ENCODE measurements at places on chromosomes 12 and 14.

DNA sequence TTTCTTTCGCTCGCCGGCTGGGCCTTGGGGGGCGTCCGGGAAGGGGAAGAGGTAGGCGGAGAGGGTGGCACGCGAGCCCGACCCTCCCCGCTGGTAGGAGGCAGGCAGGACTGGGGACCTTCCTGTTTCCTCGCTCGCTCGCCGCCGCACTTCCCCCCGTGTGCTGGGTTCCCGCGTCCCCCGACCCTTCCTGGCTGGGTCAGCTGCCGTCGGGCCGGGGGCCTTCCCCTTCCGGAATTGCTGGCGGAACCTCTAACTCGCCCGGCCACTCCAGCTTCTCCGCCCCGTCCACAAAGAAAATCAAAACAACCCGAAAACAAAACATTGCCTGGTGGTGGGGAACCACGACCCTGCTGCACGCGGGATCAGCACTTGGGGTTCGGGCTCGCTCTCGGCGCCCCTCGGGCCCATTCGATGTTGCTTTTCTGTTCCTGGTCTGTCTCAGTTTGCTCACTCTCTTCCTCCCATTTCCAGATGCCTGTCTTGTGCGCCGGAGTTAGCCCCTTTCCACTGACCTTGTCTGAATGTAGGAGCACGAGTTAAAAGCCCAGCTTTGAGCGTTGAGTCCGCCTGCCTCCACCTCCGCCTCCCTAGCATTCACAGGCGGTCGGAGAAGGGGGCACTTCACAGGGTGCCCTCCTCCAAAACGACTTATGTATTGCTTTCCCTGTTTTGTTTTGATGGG is 581 bp downstream of the PAPOLA start:
- no peak for DNase-seq

- DNase-seq, result no peak
Measured at GRCh38 chr14:50718949-50719348, 50.8 kb upstream of the SAV1 start.

DNA sequence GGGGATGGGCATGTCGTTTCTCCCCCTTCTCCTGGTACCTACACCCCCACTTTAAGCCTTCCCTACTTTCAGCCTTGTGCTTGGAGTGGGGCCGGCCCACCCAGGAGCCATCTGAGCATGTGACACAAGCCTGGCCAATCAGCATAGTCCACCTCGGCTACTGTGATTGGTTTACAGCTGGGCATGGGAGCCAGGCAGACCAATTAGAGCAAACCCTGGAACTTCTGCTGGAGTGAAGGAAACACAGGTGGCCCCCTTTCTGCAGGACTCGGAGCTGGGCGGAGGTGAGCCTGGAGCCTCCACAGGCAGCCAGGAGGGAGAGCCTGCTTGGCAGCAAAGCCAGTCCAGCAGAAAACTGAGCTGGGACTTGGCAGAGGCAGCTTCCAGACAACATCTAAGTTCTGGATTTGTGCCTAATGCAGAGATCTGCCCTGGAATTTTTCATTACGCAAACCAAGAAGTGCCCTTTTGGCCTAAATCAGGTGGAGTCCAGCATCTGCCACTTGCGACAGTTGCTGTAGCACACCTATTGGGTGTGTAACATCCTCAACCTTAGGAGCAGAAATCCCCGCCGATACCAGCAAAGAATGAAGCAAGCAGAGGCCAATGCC is 59.5 kb downstream of the SCARB1 start:
- DNase-seq, result no peak

- no peak for DNase-seq
Measured at GRCh38 chr12:3552726-3553045, 61.7 kb downstream of the PRMT8 start.

DNA sequence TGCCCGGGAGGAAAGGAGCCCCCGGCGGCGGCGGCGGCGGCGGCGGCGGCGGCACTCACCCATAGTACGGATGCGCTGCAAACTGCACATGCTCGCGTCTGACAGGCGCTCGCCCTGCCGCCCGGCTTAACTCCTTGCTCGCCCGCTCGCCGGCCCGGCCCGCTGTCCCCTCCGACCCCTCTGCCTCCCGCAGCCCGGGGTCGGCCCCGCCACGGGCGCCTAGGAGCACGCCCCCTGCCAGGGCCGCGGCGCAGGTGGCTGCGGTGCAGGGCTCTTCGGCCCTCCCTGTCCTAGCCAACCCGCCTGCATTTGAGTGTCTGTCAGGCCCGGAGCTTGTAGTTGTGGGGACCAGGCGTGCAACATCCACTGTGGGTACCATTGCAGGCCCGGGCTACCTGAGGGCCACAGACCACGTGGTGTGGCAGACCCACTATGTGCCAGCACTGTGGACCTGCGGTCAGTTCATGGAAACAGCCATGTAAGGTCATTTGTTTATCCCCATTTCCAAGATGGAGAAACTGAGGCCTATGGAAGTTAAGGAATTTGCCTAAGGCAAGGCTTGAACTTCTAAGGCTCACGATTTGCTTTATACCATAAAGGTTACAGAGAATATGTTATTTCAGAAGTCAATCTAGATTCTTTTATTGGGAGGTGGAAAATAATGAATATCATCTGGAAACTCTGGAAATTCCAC is 17.6 kb upstream of the PLEKHH1 start:
- no peak for DNase-seq

DNA sequence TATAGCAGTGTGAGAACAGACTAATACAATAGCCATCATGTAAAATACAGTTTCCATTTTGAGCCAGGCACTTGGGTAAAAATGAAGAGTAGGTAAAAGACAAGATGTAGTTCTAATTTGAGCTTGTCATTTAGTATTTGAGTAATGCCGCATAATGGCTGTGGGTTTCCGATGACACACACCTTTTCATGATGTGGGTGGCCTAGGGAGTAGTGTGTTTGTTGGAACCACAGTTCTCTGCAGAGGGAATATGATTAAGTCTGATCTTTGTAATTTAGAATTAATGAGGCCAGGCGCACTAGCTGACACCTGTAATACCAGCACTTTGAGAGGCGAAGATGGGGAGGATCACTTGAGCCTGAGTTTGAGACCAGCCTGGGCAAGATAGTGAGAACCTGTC is 61.8 kb downstream of the RCOR1 start:
- DNase-seq, result peak; percentile 26

DNA sequence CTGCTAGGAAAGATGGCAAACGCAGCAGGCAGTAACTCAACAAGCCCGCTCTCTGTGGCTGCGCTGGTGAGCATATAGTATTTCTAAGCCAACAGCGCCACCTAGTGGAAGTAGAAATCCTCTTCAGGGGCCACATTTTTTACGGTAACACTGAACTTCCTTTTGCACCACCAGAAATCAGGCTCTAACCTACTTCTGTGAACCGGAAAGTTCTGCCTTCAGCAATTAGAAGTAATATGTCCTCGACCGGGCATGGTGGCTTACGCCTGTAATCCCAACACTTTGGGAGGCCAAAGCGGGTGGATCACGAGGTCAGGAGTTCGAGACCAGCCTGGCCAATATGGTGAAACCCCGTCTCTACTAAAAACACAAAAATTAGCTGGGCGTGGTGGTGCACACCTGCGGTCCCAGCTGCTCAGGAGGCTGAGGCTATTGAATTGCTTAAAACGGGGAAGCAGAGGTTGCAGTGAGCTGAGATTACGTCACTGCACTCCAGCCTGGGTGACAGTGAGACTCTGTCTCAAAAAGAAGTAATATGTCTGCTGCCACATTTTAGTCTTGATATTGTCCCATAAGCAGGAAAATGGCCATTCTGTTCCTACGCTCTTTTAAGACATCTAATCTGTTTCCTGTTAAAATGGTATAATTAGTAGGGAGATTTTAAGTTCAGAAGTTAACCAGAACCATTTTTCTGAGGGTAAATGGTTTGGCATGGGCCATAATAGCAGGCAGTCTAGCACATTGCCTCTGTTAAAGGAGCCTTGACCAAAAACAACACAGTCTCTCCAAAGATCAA is 26.8 kb downstream of the APOBEC1 start:
- no peak for DNase-seq

DNA sequence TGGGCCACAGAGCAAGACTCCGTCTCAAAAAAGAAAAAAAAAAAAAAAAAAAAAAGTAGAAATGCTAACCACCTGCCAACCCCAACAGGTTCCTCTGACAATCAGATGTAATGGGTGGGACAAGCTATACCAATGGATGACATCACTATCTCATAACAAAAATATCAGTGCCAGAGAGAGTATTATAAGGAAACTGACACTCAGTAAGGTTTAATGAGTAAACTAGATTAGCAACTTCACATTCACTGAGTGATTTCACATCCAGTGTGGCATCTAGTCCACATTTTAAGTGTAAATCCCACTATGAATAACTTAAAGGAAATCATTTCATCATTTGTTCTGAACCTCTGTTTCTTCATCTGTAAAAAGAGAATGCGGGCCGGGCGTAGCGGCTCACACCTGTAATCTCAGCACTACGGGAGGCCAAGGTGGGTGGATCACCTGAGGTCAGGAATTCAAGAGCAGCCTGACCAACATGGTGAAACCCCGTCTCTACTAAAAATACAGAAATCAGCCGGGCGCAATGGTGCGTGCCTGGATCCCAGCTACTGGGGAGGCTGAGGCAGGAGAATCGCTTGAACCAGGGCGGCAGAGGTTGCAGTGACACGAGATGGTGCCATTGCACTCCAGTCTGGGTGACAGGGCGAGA is 1.8 kb downstream of the SART3 start:
- no peak for DNase-seq

- DNase-seq, result no peak
Measured at GRCh38 chr14:96920820-96921219, 123.6 kb downstream of the VRK1 start.

DNA sequence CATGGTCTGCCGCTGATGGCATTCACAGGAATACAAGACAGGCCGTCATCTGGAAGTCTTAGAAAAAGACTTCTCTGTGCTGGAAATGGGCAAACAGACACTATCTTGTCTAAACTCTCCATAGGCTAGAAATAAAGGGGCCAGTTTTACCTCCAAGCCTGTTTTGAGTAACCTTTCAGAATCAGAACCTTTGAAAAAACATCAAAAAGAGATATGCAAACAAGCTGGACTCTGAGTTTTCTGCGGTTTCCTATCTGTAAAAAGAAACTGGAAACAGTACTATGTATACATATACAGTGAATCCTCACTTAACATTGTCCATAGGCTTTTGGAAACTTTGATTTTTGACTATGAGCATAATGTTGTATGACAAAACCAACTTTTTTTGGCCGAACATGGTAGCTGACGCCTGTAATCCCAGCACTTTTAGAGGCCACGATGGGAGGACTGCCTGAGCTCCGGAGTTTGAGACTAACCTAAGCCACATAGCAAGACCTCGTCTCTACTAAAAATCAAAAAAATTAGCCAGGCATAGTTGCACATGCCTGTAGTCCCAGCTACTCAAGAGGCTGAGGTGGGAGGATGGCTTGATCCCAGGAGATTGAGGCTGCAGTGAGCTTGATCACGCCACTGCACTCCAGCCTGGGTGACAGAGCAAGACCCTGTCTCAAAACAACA is 92.9 kb upstream of the MAX start:
- DNase-seq, result no peak

DNA sequence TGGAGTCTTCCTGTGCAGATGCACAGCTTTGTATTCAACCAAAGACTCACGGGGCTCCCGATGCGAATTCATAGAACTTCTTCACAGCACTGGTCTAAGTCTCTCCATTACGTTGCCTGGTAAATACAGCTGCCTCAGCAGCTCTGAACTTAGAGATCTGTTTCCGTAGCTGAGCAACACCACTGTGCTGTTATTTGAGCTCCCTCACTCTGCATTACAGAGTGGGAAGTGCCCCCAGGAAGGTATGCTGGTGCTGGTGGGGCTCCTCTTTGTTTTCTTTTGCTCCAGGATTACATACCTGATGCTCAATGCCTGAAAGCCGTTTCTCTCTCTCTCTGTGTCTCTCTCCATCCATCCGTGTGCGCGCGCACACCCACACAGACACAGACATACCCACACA is 227.5 kb upstream of the RMST start:
- DNase-seq, result no peak

- DNase-seq, result no peak
Measured at GRCh38 chr12:9240776-9241175, 32.6 kb upstream of the PZP start.

GRCh38 chr14:98928418-98928817 is 343.6 kb downstream of the BCL11B start:
- DNase-seq, result no peak

GRCh38 chr12:95742586-95742985 is 48.0 kb downstream of the NTN4 start:
- DNase-seq, result no peak

- DNase-seq, result no peak
Measured at GRCh38 chr14:67285876-67286452, 44.7 kb downstream of the PALS1 start.

DNA sequence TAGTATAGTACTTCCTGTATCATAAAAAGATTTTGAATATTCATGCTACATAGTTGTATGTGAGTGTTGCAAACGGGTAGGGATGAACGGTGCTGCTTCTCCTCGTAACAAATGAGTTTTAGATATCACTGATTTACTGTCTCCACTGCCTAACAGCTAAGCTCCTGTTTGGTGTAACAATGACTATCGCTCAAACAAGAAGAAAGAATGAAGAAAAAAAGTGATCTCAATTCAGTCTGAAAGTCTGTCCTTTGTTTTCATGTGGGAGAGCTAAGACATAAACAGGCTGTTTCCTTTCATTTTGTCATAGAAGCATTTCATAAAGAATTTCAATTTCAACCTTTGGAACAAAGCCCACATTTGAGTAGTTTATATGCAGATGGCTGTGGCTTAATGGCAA is 26.1 kb upstream of the RTRAF start:
- no peak for DNase-seq

GRCh38 chr14:98754343-98755020 is 517.5 kb downstream of the BCL11B start:
- no peak for DNase-seq

GRCh38 chr14:62453226-62453625 is 592.0 kb downstream of the KCNH5 start:
- no peak for DNase-seq

DNA sequence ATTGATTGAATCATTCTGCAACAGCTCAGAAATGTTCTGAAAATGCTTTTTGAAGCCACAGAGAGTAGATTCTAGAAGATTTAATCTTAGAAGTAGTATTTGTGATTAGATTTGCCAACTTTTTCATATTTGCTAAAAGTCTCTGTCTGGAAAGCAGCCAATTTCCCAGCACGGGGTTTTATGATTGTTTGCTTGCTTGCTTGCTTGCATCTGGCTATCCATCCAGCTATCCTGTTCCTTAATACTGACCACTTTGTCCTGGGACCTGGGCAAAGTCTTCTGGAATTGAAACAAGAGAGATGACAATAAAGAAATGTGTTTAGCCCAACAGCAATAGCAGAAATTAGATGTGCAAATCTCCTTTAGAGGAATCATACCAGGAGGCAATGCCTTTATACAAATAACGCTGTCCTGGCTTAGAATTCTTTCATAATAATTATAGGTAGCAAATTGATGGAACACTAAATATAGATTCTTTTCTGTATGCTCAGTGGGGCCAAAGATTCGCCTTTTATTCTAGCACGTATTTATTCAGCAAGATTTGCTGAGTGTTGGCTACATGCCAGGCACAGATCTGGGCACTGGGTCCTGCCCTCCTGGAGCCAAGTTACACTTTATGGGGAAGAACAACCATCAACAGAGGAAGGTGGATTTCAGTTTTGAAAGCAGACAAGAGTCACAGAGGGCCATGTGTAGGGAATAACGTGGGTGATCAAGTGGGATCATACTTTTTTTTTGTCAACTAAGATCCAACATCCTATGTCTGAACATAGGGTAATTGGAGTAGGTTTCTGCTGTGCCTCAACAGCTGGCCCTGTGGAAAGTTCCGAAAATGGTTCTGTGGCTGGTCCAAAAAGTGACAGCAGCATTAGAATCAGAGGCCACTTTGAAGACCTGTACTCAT is 25.3 kb downstream of the MYBPC1 start:
- DNase-seq, result no peak

All from stimulated activated CD8-positive, alpha-beta memory T cell treated with anti-CD3 and anti-CD28 coated beads, Interleukin-7, amount 100 ng/mL, for 48 hours (primary cell).